Stimulated activated CD4-positive, alpha-beta T cell treated with anti-CD3 and anti-CD28 coated beads, Interleukin-4, amount 100 ng/mL, for 24 hours (primary cell): ENCODE measurements at places on chromosomes 16 and 17.

- DNase-seq = peak; percentile 25
Observed at GRCh38 chr17:35210741-35211140, 16.5 kb upstream of the SLC35G3 start.

DNA sequence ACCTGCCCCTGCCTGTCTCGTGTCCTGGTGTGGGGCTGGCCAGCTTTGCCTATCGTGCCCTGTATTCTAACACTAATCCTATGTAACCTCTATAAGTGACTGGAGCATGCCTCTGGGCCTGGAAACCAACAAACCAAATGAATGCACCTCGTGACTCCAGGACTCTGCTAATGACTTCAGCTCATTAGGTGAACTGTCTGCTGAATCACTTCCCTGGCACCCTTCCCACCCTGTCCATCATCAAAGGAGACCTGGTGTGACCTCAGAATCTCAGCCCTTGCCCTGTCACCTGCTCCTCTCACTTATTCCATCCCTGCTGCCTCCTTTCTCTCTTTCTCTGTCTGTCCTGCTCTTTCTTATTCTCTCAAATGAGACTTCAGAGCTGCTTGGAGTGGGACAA lies 322.4 kb downstream of the CBLN1 start:
- DNase-seq = no peak

DNA sequence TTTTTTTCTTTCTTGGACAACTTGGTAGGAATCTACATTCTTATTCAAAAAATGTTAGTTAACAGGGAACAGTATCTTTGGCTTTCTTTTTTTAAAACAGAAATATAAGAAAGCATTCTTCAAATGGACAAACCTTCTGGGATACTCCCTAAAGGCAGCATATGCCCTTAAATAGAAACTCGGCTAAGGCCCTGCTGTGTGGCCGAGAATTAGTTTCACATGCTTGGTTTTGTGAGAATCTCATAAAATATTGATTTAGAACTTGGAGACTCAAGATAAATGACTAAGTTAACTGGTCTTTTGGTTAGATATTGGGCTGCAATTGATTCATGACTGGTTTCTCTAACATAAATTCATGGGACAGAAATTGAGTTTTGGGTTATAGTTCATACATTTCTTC lies 359.9 kb upstream of the XYLT1 start:
- no peak for DNase-seq

- no peak for DNase-seq
Observed at GRCh38 chr17:3835410-3836229, 10.4 kb downstream of the NCBP3 start.

GRCh38 chr17:2040942-2041560 lies 771 bp upstream of the OVCA2 start:
- no peak for DNase-seq

GRCh38 chr17:58329810-58330537 lies 1.4 kb upstream of the TSPOAP1 start:
- peak; percentile 76 for DNase-seq

DNA sequence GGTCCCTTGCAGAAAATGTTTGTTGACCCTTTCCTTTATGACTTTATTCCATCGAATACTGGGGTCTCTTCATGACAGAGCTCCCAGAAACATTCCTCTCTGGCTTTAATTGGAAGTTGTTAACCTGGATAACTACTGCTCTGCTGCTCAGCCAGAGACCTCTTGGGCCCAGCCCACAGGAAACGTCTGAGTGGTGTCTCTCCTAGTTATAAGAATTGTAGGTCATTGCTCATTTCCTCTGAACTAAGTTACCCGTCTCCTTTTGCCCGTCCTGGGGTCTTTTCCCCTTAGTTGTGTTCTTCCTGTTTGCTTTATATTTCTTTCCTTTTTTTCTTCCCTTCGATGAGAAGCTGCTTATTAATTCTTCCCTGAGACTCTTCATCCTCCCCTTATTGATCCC lies 9.0 kb downstream of the MAP2K6 start:
- no peak for DNase-seq

DNA sequence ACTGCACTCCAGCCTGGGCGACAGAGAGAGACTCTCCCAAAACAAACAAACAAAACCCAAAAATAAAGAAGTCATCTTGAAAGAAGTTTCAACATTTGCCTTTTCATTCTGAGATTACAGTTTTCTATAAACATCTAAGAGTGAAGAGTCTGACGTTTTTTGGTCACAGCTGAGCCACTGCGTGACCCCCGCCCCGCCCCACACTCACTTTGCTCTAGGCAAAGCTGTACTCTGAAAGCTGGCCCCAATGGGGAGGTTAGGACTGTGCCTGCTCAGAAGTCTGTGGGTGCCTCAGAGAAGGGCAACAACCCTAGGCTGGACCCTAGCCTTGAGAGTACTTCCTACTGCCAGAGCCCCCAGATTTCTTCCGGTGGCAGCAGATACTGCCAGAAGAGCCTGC lies 19.3 kb downstream of the CYB5D2 start:
- no peak for DNase-seq

DNA sequence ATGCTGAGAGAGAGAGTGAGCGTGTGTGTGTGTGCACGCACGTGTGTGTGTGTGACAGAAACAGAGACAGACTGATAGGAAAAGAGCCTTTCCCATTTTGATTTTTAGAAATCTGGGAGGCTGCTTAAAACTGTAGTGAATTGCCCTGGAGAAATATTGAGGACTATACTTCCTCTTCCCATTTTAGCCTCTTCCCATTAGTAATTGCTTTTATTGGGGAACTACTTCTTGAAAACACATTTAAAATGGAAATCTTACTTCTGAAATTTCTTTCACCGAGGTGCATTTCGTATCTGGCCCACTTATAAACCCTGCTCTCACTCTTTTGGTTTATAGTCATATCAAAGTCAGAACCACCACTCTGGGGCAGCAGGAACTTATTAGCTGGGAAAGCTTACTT lies 47.1 kb downstream of the NUP93 start:
- DNase-seq = no peak

GRCh38 chr17:1793447-1793806 lies 31.6 kb downstream of the SERPINF1 start:
- DNase-seq = no peak

DNA sequence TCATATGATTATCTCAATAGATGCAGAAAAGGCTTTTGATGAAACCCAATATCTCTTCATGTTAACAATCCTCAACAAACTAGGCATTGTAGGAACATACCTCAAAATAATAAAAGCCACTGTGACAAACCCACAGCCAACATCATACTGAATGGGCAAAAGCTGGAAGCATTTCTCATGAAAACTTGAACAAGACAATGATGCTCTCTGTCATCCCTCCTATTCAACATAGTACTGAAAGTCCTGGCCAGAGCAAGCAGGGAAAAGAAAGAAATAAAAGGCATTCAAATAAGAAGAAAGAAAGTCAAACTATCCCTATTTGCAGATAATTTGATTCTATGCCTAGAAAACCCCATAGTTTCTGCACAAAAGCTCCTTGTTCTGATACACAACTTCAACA lies 999.2 kb upstream of the GOT2 start:
- no peak for DNase-seq

DNA sequence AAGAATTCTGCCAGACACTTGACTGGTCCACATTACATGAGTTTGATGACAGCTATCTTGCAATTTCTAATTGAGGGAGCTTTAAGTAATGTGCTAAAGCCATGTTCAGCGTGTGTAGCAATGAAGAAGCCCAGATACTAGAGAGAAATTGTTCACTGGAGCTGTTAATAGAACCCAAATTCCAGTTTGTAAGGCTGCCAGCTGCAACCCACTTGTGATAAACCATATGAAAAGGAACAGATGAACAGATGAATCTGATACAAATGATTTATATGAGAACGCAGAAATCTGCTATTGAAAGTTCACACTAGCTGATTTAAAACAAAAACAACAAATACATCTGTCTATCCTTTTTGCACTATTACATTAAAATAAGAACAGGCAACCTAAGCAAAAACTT lies 6.2 kb downstream of the NACA2 start:
- DNase-seq = no peak

- DNase-seq = no peak
Observed at GRCh38 chr17:78517421-78517820, 59.8 kb downstream of the DNAH17 start.

GRCh38 chr17:67520916-67521774 lies 144.1 kb downstream of the PITPNC1 start:
- DNase-seq = no peak

GRCh38 chr17:1872976-1873375 lies 43.2 kb downstream of the RPA1 start:
- peak; percentile 35 for DNase-seq

GRCh38 chr17:77749989-77750388 lies 208.5 kb upstream of the TNRC6C start:
- DNase-seq = no peak

GRCh38 chr16:13982451-13982850 lies 62.5 kb downstream of the ERCC4 start:
- DNase-seq = no peak

DNA sequence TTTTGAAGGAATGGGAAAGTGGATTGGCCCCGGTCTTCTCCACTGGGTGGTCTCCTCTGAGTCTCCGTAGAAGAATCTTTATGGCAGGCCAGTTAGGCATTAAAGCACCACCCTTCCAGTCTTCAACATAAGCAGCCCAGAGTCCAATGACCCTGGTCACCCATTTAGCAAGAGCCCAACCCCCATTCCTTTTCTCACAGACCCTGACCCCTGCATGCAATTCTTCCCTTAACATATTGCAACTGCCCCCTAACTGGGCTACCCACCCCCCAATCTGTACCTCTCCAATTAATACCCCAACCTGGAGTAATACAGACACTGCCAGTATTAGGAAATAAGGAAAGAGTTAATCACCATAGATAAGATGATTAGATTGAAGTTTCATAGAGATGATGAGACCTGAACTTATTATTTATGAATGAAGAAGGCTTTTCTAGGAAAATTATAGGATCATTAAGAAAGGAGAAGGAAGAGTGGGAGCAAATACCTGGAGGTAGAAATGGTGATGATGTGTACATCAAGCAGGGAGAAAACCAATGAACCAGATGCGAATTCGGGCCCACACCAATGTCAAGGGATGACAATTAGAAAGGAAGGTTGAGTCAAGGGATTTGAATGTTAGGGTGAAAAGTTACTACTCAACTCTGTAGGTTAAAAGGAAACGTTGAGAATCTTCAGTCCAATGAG lies 2.4 kb downstream of the CCL2 start:
- no peak for DNase-seq

GRCh38 chr17:74435775-74436359 lies 4.0 kb downstream of the GPRC5C start:
- DNase-seq = no peak

DNA sequence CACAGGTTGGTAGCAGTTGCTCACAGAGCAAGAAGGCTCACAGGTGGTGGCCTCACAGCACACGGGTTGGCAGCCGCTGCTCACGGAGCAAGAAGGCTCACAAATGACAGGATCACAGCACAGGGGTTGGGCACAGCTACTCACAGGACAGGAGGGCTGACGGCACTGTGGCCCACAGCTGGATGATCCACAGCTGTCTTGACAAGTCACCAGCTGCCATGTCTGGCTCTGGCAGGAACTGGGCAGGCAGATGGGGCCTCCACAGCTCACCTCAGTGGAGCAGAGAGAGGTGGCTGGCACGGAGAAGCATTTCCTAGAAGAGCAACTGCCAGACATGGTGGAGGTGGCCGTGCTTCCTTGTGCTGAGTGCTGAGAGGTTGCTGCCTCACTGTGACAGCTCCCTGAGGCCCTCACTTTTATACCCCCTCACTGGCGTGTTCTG lies at the start of gene KRTAP16-1:
Gene KRTAP16-1 (minus strand): TSS at position 392 of the 442 bp plus-strand sequence. CDS start 56 bp downstream, at position 336.
- DNase-seq = peak; percentile 31

DNA sequence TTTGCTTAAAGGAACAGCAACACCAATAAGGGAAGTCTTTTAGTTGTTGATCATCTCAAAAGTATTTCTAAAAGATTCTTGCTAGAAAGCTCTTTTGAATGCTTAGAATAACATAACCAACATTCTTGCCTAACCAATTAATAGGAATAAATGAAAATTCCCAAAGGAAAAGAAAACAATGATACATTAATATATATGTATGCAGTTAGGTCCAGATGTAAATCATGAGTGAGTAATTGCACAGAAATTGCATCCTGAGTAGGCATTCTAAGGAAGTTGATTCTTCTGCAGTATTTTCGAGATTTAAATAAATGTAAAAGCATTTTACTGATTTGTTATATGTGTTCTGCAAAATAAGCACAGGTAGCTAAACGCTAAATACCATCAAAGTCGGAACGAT lies 22.1 kb downstream of the COX10 start:
- DNase-seq = no peak

- no peak for DNase-seq
Observed at GRCh38 chr16:17241264-17241835, 229.4 kb downstream of the XYLT1 start.
